ENCODE measurements at places on chromosomes 16 and 17. TPM values are rescaled to one million over a fixed set of nuclear protein-coding genes. Genes with fewer than 3 reads are reported as not detected.

The MLKL gene
- total RNA-seq, result 0.58 TPM

- peaks cover 15% of the 10 kb centered on the region for H3K4me1 ChIP-seq
- H3K4me3 ChIP-seq, result peak overlapping the region; percentile 34
- DNase-seq, result no peak
- peaks cover 3% of the 10 kb centered on the region for H3K36me3 ChIP-seq
- no peaks in the 10 kb centered on the region for H3K27me3 ChIP-seq
- H3K27ac ChIP-seq, result no peak overlapping the region
Measured at GRCh38 chr17:73189417-73190099, 3.3 kb upstream of the COG1 start.

- H3K4me1 ChIP-seq, result peaks cover 41% of the 10 kb centered on the region
- H3K27ac ChIP-seq, result no peak overlapping the region
- DNase-seq, result no peak
- peaks cover 5% of the 10 kb centered on the region for H3K36me3 ChIP-seq
- no peaks in the 10 kb centered on the region for H3K27me3 ChIP-seq
Measured at GRCh38 chr16:81469710-81470535, 25.3 kb downstream of the CMIP start.

- no peaks in the 10 kb centered on the region for H3K27me3 ChIP-seq
- H3K4me3 ChIP-seq, result no peak overlapping the region
- H3K27ac ChIP-seq, result no peak overlapping the region
- no peaks in the 10 kb centered on the region for H3K36me3 ChIP-seq
Measured at GRCh38 chr17:4516735-4517134, 18.1 kb downstream of the SPNS2 start.

GRCh38 chr16:86567701-86568581, 1.3 kb downstream of the FOXC2 start:
- peak overlapping the region; percentile 89 for H3K4me3 ChIP-seq
- H3K27me3 ChIP-seq, result peaks cover 87% of the 10 kb centered on the region
- peaks cover 10% of the 10 kb centered on the region for H3K36me3 ChIP-seq
- no peak for DNase-seq

The SSTR5 gene
- 1.8 TPM for total RNA-seq

DNA sequence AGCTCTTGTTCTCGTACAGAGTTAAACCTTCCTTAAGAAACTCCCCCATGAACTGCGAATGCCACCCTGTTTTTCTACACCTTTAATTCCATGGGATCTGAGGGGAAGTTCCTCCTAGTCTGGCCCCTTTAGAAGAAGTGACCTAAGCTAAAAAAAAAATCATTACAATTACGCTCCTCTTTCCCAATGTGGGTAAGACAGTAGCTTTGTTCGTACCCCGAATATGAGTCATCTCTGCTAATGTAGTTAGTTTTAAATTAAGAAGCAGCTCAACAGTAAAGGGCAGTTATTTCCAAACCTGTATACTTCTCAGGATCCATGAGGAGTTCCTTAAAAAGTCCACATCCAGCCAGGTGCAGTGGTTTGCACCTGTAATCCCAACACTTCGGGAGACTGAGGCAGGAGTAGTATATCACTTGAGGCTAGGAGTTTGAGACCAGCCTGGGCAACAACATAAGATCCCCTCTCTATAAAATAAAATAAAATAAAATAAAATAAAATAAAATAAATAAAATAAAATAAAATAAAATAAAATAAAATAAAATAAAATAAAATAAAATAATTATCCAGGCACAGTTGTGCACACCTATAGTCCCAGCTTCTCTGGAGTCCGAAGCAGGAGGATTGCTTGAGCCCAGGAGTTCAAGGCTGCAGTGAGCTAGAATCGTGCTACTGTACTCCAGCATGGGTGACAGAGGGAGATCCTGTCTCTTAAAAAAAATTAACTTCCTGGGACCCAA, 26.1 kb downstream of the RCVRN start:
- H3K4me3 ChIP-seq, result no peak overlapping the region
- no peaks in the 10 kb centered on the region for H3K27me3 ChIP-seq
- H3K4me1 ChIP-seq, result no peaks in the 10 kb centered on the region
- H3K27ac ChIP-seq, result no peak overlapping the region
- no peaks in the 10 kb centered on the region for H3K36me3 ChIP-seq
